Mammary epithelial cell (primary cell): ENCODE measurements at places on chromosomes 6 and 20.

GRCh38 chr6:167103041-167103891 is 19.6 kb upstream of the CCR6 start:
- no peak for DNase-seq

GRCh38 chr6:105573556-105573955 is 170.7 kb upstream of the PREP start:
- peak; percentile 35 for DNase-seq

DNA sequence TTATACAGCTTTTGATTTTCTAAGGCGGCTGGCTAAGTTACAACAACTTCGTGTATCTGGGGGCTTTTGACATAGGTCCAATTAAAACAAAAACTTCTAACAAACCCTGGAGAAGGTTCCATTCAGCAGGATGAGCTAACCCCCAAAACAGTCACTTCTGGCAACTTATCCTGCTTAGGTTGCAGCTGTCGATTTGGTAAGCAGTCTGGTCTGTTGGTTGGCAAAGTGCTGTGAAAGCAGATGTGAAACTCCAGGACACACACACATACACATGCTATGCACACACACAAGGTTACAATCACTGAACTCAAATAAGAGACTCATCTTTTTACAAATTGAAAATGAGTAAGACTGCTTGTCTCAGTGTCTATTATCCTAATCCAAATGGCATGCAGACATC is 119.0 kb upstream of the STMND1 start:
- DNase-seq = peak; percentile 11

GRCh38 chr20:47152068-47152467 is 204.4 kb downstream of the ZMYND8 start:
- no peak for DNase-seq

DNA sequence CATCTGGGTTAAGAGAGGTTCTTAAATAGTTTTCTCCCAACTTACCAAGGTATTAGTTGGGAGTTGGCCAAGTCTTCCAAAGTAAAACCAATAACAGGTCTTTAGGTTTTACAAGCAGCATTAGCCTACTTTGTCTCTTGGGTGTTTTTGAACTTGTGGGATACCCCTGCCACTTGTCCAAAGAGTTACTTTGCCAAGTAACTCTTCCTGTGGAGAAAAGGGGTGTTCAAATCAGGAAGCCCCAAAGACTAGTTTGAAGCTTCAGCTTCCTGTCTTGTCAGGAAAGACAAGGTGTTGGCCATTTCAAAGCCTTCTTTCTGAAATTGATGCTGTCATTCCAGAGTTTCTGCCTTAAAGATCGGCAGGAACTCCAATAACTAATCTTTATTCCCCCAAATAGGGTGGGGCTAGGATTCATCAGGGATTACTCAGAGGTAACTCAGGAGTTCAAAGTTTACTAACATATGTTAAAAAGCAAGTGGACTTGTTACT is 822 bp downstream of the RAB22A start:
- DNase-seq = peak; percentile 61

- DNase-seq = no peak
Measured at GRCh38 chr20:11677836-11678235, 239.9 kb upstream of the BTBD3 start.

- DNase-seq = no peak
Measured at GRCh38 chr6:76866091-76866915, 597.0 kb downstream of the HTR1B start.

GRCh38 chr6:27757307-27757706 is 154.9 kb downstream of the OR2B2 start:
- no peak for DNase-seq

GRCh38 chr6:170516783-170517616 is 36.1 kb downstream of the PSMB1 start:
- peak; percentile 68 for DNase-seq

- DNase-seq = peak; percentile 72
Measured at GRCh38 chr6:158847786-158848185, 28.6 kb upstream of the EZR start.

DNA sequence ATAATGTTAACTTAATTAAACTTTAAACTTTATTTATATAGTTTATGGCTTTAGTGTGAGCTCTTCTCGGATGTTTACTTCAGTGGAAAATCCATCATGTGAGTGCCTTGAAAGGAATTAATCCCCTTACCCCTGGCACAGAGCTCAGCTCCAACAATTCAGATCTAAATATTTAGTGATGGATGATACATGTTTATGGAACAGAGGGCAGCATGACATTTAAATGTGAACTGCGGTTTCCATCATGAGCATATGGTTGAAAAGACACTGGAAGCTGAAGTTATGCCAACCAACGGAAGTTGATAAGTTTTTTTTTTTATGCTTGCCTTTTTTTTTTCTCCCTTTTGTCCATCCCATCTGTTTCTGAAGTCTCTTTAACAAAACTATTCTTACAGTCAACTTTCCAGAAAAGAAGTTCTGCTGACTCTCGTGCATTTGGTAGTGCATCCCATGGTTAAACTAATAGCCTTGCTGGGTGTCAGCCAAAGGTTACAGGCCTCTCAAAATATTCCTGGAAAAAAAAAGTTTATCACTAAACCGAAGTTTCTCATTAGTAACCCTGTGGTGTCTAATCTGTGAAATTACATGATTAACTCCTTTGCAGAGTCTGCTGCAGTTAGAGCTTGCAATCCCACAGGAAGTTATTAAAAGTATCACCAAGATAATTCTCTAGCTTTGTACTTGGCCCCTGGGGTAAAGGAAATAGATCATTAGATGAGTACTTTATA is 243.9 kb upstream of the TCF21 start:
- DNase-seq = no peak

DNA sequence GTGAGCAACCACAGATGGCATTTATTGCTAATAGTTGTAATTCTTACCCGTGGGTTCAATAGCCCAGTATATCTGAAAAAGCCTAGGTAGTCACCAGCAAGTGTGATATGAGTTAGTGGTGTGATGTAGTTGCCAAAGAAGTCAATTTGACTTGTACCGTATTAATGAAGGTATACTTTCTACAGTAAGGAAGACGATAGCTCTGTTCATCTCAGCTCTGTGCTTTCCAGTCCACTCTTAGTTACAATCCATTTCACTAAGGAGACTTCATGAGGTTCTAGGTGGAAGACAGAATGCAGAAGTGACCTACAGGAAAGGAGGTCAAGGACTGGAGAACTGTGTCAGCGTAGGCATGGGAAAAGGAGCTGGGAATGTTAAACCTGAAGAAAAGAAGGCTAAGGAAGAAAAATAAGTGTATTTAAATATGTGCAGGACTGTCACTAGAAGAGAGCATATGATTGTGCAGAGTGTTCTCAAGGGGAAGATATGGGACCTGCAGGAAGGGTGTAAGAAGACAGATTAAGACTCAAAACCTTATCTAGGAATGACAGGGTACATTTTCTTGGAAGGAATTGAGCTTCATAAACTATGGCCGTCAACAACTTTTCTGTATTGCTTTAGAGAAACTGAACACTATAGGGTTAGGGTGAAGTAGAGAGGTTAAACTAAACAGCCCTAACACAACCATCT is 116.9 kb upstream of the SCGN start:
- no peak for DNase-seq

DNA sequence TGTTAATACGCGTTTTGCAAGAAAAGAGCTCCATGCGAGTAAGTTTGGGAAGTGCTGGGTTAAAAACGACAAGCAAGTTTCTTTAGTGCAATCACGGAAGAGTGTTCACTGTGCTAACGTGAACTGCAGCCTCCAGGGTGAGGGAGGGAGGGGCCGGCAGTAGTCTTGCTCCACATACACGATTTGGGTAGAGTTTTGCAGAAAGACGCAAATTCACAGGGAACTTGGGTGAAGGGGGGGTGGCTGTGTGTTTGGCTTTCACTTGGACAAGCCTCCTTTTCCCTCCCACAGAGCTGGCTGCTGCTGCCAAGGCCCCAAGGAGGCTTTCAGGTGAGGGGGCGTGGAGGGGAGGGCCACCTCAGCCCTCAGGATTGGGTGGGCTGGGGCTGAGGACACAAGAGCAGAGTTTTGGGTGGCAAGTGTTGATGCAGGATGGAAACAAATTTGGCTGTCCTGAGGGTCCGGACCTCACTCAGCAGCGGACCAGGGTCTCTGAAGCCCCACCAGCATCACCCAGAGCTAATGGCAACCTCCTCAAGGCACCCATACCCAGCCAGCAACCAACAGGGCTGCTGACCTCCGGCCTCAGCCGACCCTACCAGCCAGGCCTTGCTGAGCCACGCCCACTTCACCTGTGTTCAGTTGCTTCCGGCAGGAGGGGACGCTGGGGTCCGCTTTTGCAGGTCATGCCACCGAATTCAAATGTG is 204.5 kb downstream of the ERMARD start:
- DNase-seq = no peak

GRCh38 chr6:124869416-124869815 is 92.8 kb upstream of the RNF217 start:
- DNase-seq = peak; percentile 39

DNA sequence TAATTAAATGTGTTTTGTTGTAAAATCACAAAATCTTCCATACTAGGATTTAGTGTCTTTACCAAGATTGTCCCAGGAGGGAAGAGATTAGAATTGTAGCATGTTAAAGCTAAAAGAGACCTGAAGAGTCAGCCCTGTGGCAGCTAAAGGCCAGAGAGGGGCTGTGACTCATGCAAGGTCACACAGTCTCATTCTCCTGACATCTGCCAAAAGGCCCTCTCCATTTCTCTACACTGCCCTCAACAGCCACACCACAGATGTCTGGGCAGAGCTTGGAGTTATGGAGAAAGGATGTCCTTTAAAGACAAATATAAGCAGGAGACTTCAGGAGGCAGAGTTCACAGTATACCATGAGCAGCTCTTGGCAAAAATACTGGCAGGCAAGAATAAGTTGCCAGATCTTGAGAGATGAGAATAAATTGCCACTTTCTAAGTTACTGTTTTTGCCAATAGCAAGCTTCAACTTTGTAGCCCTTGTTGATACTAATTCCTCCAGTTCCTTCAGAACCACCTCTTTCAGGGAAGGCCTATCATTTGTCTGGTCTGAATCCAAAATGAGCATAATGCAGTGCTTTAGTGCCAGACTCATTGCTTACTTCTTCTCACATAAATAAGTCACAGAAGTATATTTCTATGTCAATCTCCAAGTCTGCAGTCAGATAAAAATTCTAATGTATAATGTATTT is 41.7 kb downstream of the AKIRIN2 start:
- DNase-seq = peak; percentile 35

DNA sequence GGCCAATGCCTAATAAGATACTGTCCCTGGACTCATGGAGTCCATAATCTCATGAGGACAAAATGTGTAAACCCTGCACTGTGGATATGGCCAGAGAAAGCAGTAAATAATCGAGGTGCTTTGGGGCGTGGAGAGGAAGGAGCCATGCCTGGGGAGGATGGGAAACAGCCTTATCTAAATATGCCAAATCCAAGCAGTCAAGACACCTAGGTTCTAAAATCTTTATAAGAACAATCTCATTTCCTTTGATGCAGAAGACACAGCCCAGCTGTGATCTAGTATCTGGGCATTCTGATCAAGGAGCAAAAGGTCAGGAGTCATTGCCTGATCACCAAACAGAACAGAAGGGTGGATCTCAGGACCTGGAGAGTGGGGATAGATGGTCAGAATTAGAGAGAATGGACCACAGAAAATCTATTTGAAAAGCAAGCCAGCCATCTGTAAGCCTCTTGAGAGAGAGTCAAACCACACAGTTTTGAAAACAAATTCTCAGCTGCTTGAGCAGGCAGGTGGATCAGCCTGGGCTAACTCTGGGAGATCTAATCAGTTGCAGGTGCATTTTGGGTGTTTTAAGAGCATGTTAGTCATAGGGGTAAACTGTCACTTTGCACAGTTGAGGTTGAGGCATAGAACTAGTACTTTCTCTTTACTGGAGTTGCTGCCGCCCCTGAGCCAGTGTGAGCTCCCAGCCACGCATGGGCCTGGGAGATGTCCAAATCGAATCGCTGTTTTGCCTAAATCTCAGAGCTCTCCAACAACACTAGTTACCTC is 130.8 kb upstream of the TNFAIP3 start:
- DNase-seq = no peak
